ENCODE measurements at places on chromosomes 6 and 20.

- no peak for DNase-seq
Observed at GRCh38 chr20:21706261-21707195, 1.1 kb downstream of the PAX1 start.

- no peak for DNase-seq
Observed at GRCh38 chr6:112979830-112980229, 632.7 kb downstream of the RFPL4B start.

GRCh38 chr6:68975064-68975463 lies 340.0 kb downstream of the ADGRB3 start:
- no peak for DNase-seq

DNA sequence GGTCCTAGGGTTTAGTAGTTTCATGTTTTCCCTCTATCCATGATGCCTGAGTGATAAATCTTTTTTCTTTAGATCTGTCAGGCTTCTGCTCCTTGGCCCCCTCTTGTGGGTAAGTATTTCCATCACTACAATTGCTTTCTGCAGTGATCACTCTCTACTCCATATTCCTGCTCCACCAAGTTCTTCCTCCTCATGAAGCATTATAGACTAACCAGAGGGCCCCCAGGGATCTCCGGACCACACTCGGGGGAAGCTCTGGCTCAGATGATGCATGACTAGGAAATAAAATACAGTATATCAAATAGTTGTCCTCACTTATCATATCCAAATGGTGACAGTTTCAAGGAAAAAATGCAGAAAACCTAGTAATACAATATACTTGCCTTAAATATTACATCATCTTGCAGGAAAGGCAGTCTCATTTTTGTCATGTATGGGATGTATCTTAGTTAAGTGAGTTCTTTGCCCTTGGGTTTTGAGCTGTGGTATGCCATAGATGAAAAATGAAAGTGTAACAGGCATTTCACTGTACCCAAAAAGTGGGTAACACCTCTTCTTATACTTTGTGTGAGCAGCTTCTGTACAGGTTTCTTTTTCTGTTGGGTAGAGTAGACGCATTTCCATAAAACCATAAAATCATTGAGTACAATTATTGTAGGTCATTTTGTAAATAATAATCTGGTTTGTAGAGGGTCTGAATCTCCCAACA lies 200.9 kb upstream of the EYA4 start:
- no peak for DNase-seq

GRCh38 chr20:63957004-63957689 lies 931 bp upstream of the UCKL1 start:
- peak; percentile 85 for DNase-seq

DNA sequence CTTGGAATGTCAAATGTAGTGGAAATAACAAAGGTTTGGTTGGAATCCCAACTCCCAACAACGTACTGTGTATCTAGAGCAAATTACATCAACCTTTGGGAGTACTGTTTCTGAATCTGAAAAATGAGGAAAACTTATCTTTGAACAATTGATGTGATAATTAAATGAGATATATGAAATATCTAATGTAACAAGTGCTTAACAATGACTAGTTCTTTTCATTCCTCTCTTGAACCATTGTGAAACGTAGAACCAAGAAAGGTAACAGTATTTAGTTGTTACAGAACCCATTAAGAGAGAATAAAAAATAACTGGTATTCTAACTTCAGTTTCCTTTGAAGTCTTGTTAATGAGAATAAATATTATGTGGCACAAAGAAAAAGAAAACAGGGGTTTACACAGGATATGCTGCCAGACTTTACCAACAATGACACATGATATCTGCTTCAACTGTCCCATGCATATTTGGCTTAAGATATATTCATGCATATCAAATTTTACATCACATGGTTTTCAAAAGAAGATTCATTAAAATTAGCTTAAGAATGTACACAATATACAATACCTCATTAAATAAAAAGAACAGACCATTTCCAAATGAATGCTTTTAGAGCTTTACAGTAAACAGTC lies 111.8 kb downstream of the ATG5 start:
- DNase-seq, result no peak

DNA sequence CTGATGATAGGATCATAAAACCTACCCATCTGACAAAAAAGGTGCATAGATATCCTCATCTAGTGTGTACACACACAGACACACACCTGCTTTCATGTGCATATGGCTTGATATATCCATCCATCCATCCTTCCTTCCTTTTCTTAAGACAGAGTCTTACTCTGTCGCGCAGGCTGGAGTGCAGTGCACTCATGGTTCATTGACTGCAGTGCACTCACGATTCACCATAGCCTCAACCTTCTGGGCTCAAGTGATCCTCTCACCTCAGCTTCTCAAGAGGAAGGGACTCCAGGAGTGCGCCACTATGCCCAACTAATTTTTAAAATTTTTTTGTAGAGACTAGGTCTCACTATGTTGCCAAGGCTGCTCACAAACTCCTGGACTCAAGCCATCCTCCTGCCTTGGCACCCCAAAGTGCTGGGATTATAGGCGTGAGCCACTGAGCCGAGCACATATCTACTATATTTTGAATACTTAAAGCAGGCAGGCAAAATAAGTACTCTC lies 27.1 kb downstream of the ADNP start:
- no peak for DNase-seq

GRCh38 chr20:13221673-13222318 lies 722 bp downstream of the ISM1 start:
- DNase-seq, result peak; percentile 68

GRCh38 chr20:7497985-7498384 lies 442.3 kb downstream of the HAO1 start:
- no peak for DNase-seq

- no peak for DNase-seq
Observed at GRCh38 chr6:111487661-111488060, 4.6 kb upstream of the REV3L start.

DNA sequence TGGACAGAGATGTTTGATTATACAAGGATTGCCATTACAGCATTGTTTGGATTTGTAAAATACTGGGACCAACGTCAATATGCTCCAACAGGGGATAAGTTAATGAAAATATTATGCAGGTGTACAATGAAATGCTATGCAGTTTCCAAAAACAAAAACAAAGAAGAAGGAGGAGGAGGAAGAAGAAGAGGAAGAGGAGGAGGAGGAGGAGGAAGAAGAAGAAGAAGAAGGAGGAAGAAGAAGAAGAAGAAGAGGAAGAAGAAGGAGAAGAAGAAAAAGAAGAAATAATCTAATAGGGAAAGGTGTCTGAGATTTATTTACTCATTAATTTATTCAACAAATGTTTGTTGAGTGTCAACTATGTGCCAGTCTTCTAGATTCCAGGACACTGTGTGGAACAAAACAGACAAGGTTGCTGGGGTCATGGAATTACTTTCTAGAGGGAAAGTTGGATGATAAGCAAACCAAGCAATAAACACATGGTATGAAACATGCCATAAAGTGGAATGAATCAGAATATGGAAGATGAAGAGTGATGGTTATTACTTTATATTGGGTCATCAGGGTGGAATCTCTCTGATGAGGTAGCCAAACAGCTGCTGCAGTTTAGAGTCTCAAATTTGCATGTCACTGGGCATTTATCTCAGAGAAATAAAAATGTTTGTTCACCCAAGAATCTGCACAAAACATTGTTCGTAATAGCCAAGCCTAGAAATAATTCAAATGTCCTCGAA lies 6.3 kb upstream of the TRIM27 start:
- DNase-seq, result no peak

DNA sequence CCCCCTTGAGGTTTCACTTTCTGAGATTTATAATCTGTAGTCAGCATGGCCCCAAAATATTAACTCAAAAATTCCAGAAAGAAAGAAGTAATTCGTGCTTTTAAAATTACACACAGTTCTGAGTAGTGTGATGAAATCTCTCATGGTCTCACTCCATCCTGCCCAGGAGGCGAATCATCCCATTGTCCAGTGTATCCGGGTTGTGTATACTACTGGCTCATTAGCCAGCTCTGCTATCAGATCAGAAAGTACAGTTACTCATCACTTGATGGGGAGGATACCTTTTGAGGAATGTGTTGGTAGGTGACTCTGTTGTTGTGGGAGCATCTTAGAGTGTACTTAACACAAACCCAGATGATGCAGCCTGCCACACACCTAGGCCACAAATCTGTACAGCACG lies 65.2 kb downstream of the CDC5L start:
- no peak for DNase-seq

GRCh38 chr6:122780114-122780513 lies 598 bp downstream of the FABP7 start:
- DNase-seq, result no peak

DNA sequence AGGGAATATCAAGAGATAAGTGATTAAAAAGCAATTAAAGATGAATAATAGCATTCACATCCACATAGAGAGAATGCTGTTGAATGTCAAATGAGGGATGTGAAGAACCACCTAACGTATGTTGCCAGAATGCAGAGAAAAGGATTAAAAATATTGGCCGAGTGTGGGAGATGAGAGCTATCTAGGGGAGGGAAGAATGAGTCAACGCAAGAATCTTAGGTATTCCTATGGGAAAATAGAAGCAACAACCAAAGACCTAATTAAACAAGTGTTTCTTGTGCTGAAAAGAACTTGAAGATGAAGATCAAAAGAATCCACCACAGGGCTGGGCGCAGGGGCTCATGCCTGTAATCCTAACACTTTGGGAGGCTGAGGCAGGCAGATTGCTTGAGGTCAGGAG lies 12.2 kb upstream of the RSPH3 start:
- DNase-seq, result no peak

DNA sequence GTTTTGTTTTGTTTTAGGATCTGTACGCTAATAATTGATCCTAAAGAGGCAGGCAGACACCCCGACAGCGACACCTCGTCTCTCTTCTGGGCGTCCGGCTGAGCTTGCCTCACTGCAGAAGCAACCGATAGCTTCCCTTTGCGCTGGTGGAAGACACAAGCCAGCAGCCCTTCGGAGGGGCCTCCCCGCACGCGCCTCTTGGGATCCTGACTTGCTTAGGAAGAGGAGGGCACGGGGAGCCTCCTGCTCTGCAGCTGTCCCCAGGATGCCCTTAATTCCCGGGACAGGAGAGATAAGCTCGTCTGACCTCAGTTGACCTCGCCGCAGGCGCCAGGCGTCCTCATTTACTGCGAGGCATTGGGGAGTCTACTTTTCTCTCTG lies 94.0 kb downstream of the CD83 start:
- no peak for DNase-seq

DNA sequence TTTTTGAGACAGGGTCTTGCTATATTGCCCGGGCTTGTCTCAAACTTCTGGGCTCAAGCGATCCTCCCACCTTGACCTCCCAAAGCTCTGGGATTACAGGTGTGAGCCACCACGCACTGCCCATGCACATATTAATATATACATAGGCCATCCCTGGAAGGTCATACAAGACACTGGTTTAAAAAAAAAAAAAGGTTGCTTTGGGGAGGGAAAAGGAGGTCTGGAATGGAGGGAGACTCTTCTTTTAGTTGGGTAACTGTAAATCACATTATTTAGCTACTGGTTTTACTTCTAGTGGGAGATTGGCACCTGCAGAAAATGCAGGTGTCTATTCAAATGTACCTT lies 4.1 kb upstream of the SNAI1 start:
- DNase-seq, result no peak

DNA sequence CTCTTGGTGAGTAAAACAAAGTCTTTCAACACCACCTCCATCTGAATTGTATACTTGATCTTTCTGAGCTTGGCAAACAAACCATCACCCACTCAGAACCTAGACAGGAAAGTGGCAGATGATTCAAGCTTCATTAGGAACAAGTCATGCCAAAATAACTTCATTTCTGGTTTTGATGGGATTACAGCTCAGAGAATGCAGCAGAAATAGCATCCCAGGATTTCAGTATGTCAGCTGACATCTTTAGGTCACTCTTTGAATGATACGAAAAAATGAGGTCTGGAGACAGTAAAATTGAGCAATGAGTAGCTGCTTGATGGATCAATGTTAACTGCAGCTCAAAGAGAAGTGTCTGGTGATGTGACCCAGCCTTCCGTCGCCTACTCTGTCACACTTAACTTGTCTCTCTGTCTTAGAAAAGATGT lies 92.4 kb downstream of the GJA10 start:
- no peak for DNase-seq

- no peak for DNase-seq
Observed at GRCh38 chr6:84344005-84344404, 116.6 kb upstream of the CEP162 start.

- DNase-seq, result no peak
Observed at GRCh38 chr20:62962891-62963613, 10.5 kb downstream of the SLC17A9 start.

GRCh38 chr6:132763269-132763668 lies 5.6 kb upstream of the VNN2 start:
- DNase-seq, result peak; percentile 57

DNA sequence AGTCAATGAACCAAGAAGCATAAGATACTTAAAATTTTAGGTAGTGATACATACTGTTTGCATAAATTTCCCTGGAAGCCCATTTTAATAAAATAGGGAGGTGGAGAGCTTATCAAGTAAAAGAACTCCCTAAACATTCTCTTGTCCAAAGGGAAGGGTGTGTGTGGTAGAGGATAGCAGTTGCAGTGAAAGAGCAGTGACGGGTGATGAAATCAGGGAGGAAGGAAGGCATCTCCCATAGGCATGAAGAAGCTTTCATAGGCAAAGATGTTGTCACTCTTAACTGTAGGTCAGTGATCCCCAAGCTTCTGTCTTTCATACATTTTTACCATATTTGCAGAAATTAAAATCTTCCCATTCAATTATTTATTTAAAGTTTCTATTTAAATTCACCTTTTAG lies 60.0 kb upstream of the ZNF831 start:
- no peak for DNase-seq

GRCh38 chr6:137975188-137975940 lies 108.3 kb downstream of the TNFAIP3 start:
- no peak for DNase-seq

DNA sequence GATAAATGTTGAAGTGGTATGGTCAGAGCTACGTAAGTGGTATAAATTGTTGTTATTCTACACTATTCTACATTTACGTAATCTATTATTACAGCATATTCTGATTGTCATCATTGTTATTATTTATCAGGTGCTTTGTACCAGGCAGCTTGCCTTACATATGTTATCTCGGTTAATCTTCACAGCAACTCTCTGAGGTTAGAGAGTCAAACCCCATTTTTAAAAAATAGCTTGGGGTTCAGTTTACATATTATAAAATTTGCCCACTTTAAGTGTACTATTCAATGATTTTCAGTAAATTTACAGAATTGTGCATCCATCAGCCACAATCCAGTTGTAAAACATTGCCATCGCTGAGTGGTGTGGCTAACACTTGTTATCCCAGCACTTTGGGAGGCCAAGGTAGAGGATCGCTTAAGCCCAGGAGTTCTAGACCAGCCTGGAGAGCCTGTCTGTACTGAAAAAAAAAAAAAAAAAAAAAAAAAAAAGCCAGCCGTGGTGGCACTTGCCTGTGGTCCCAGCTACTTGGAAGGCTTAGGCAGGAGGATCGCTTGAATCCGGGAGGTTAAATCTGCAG lies 35.5 kb downstream of the PPP1R16B start:
- DNase-seq, result no peak

DNA sequence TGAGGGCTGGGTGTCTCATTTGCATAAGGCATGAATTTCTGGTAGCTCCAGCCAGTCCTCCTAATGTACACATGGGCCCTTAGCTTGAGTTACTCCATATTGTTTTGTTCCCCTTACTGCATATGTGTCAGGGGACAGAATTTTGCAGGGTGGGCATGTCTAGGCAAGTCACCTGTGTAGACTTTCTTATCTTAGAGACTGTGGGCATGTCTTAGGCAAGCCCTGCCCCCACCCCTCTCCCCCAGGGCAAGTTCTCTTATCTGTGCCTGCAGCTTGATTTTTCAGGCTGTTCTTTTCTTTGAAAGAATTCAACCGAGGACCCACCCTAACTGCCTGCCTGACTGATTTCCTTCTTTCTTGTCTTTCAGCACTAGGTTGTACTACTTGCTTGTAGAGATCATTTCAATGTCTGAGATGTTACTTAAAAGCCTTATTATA lies 32.1 kb downstream of the NHLRC1 start:
- no peak for DNase-seq
